Activated naive CD8-positive, alpha-beta T cell treated with anti-CD3 and anti-CD28 coated beads for 36 hours (primary cell): ENCODE measurements at places on chromosomes 11 and 22.

DNA sequence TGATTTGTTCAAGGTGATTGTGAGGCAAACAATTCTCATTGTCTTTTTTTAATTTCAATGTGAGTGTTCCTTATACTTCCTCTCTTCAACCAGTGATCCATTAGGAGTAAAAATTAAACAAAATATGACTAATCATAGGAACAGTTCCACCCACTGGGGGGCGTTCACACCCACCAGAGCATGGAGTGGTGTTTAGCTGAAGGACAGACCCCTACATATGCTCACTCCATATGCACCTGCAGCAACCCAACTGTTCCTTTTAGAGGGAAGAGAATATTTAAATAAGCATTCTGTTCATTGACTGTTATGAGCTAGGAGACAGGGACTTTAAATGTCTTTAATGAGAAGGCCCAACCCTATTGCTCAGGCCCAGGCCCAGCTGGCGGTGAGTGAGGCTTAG is 78.7 kb upstream of the DRD2 start:
- no peak for DNase-seq

DNA sequence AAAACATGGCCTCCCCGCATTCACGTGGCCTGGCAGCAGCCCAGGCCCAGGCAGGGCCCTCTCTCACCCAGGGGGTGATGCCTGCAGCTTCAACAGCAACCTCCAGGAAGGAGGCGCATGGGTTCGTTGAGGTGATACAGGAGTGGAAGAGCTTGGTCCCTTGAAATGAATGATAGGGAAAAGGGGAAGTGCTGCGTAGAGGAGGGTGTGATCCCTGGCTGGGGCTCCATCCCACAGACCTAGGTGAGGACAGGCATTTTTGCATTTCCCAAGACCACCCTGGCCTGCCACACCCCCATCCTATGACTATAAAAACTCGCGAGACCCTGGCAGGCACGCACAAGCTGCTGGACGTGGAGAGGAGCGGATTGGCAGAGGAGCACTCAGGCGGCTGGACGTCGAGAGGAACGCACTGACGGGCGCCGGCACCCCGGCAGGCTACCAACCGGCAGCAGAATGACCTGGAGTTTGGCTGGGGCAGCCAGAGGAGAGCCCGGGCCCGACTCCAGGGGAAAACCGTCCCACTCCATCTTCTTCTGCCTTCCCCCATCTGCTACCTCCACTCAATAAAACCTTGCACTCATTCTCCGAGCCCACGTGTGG is 32.6 kb downstream of the RTN4R start:
- no peak for DNase-seq

DNA sequence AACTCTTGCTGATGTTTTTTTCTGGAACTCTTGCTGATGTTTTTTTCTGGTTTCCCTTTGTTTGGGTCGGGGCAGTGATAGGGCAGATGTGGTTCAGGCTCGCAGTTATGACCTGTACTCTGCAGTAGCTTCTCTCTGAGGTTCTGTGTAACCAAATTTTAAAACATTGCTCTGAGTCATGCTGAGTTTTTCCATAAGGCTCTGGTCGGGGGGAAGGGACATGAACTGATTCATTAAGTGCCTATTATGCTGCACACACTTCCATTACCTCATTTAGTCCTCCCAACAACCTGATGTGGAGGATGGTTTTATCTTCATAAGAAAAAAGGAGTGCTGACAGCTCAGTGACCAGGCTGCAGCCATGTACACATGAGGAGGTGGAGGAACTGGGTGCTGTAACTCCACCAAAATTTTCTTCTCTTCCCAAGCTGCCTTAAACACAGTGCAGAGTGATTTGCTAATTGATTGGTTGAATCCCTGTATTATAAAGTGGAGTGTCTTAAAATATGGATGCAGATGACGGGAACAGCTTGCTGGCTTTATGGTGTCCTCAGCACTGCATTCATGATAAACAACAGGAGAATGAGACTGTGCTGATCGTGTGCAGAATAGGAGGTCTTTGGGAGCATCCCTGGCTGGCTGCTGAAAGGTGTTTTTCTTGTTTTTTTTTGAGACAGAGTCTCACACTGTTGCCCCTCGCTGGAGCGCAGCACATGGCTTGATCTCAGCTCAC is 19.1 kb downstream of the TNRC6B start:
- peak; percentile 62 for DNase-seq

DNA sequence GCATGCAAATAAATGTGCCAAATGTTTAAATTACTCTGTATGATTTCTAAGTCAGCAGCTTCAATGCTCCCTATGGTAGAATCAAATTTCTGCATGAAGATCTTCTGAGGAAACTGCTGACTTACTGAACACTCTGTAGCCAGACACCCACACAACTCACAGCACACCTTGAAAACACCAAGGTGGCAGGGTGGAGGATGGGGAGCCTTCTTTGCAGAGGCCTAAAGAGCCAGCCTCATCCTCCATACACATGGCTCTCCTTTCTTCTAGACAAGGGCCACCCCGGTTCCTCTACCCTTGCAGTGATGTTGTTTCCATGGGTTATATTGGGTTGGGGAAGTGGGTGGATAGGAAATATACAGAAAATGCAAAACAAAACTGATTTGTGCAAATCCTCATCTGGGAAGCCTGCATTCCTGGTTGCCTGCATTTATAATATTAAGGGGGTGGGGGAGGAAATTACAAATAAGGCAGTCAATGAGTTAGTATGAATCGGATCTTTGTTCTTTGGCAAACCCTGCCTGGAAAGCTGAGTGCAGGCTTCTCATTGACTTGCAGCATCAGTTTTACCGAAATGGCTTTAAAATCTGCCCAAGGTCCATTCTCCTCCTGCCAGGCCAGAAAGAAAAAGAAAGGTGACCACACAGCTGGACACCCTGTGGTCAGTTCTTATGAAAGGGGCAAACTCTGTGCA is 15.8 kb upstream of the ETS1 start:
- no peak for DNase-seq

- no peak for DNase-seq
These were observed 83.2 kb downstream of the CACNA1I start for GRCh38 chr22:39653787-39654077.

- DNase-seq, result no peak
These were observed 9.9 kb downstream of the CSTF3 start for GRCh38 chr11:33151399-33151798.

DNA sequence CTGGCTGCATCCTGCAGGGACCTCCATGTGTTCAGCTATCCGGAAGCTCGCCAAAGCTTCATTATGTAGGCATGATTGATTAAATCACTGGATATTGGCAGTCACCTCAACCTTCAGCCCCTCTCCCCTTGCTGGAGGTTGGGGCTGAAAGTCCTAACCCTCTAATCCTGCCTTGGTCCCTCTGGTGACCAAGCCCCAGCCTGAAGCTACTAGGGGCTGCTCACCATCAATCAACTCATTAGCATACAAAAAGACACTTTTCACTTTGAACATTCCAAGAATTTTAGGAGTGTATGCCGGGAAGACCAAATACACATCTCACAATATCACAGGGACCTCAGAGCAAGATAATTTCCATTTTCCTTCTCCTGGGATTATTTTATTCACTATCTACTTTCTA is 38.8 kb upstream of the TPBGL start:
- DNase-seq, result no peak

DNA sequence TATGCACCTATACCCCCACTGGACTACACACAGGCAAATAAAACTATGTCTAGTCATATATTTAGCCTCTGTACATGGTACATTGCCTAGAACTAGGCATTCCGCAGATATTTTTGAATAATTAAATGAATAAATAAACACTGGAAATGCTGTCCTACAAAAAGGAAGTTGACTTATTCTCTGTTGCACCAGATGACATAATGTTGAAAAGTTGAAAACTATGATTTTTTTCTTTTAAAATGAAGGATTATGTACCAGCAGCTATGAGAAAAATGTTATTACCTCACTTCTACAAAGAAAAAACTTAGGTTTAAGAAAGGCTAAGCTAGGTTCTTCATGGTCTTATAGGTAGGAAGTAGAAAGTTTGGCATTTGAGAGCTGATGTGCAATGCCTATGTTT is 856.6 kb downstream of the METTL15 start:
- DNase-seq, result no peak

DNA sequence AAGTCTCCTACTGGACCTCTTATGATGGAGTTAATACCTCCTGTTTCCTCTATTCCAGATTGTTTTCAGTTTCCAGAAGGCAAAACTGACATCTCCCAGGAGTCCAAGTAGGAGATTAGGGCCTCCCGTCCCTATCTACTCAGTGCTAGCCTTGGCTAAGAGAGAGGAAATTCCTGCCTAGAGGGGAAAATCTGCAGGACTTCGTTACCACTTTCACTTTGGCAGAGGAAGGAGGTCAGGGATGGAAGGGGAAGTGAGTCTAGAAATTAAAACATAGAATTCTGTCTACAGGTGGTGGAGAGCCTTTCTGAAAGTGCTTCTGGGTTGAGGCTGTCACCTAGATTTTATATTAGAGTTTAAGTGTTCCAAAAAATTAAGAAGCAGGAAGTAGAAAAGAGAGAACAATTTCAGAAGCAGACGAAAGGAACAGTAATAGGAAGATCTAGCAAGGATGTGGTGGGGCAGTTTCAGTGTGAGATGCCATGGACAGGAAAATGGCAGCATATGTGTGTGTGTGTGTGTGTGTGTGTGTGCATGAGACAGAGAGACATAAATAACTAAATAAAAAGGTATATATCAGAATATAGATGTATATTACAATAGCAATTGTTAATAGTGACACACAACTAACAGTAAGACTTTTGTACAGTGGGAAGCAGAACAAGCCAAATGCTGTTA is 2.4 kb upstream of the TRIM68 start:
- DNase-seq, result peak; percentile 11

DNA sequence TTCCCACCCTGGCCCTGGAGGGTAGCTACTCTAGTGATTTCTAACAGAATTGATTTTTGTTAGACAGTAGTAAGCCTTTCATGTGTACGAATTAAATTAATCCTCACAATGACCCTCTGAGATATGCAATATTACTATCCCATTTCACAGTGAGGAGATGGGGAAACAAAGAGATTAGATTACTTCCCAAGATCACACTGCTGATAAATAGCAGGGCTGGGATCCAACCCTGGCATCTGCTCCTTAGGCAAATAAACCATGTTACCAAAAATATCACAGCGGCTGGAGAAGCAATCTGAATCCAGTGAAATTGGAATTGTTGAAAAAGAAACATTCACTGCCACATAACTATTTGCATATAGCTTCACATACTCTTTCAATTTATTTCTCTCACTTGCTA is 12.8 kb upstream of the CAVIN3 start:
- DNase-seq, result no peak

DNA sequence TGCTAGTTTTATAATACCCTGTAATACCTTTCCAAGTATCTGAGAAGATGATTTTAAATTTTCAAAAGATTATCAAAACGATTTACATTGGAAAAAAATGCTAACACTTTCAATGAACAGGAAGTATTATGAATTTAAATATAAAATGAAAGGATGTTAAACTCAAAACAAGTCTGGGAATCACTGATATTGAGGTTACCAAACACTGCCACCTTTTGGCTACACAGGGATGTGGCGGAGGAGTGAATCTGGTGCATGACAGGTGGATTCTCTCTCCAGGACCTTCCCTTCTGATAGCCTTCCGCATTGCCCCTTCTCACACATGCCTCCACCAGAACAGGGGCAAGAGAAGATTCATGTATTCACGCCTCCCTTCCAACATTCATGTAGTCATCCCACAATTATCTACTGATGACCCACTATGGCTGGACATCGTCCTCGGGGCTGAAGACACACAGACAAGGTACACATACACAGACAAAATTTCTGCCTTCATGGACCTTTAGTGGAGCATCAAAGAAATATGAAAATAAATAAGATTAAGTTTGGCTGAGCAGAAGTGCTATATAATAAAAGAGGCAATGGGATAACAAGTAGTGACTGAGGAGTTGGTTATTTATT is 34.7 kb downstream of the ATG16L2 start:
- DNase-seq, result no peak

GRCh38 chr11:37724315-37724714 is 1126.3 kb upstream of the RAG2 start:
- DNase-seq, result no peak

- DNase-seq, result no peak
These were observed 479.4 kb downstream of the JRKL start for GRCh38 chr11:96869207-96869606.

GRCh38 chr22:27870234-27871191 is 48.5 kb downstream of the PITPNB start:
- DNase-seq, result no peak

- DNase-seq, result no peak
These were observed 397 bp upstream of the CD44 start for GRCh38 chr11:35138606-35138942.

DNA sequence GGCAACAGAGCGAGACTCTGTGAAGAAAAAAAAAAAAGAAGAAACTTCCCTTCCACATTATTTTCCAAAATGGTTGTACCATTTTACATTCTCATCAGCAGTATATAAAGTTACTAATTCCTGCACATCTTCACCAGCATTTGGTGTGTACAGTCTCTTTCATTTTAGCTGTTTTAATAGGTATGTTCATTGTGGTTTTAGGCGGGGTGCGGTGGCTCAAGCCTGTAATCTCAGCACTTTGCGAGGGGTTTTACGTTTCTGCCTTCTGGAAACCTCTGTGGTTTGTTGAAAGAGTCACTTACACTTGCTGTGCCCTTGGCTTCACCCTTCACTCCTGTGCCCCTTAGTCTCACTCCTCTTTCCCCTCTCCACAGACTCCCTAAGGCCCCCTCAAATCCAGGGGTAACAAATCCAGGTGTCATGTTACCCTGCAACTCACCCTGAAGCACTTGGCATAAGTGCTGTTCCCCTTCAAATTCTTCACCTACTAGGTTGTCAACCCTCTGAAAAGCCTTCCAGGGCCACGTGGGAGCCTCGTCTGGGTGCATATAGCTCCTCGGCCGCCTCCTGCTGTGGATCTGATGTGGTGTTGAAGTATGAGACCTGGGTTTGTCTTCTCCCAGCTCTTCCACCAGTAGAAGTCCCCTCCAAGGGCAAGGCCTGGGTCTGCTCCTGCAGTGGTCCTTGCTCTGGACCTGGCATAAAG is 20.8 kb downstream of the TOB2 start:
- DNase-seq, result peak; percentile 34

DNA sequence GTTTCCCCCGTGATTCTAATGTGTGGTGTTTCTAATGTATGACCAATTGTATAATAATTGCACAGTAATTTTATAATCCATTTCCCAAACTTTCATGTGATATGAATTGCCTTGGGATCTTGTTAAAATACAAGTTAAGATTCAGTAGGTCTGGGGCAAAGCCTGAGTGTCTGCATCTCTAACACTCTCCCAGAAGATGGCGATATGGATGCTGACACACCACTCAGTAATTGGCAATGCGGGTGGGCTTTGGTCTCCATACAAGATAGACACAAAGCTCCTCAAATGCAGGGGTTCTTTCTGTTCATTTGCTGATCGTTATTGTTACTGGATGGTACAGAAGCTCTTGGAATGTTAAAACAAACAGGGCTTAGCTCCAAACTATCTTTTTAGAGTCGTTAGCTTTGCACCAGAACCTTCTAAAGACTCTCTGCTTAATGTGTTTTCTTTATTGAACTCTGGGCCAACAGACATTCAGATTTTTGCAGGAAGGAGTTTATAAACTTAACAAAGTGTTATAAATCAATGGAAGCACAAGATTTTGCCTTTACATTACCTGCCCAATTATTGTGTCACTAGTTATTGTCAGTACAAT is 45.4 kb upstream of the ANO3 start:
- no peak for DNase-seq

GRCh38 chr22:35921777-35922176 is 106.8 kb downstream of the RBFOX2 start:
- DNase-seq, result peak; percentile 17

GRCh38 chr11:61474013-61474643 is 34.4 kb upstream of the LRRC10B start:
- no peak for DNase-seq

GRCh38 chr11:96219981-96220623 is 122.9 kb downstream of the MAML2 start:
- no peak for DNase-seq

GRCh38 chr22:24496661-24497060 is 1.5 kb downstream of the UPB1 start:
- DNase-seq, result no peak
